Stimulated activated CD8-positive, alpha-beta memory T cell treated with anti-CD3 and anti-CD28 coated beads, Interleukin-7, amount 100 ng/mL, for 24 hours (primary cell): ENCODE measurements at places on chromosomes 4 and X.

- DNase-seq = no peak
Measured at GRCh38 chr4:169314906-169315305, 44.1 kb upstream of the SH3RF1 start.

DNA sequence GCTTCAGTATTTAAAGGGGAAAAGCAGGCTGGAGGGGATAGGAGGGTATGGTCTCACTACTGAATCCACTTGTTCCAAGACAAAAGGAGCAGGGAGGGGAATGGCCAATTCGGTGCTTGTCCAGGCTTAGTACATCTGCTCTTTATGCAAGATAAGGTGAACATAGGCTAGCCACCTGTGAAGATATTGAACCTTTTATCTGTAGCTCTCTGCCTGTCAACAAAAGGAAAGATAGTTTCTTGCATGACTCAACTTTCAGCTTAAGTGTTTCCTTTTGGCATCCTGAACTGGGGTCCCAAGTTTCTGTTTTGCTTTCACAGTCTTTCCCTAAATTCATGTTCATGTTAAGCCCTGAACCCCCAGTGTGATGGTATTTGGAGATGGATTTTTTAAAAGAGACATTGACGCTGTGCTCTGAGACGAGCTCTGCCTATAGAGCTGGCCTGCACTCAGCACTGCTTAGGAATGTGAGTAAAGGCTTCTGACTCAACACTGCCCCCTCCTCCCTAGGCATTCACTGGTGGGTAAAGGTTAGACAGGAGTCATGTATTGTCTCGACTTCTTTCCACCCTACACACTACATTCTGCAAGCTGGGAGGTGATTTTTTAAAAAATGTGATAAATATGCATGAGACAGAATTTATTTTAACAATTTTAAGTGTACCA, 28.2 kb downstream of the FAM149A start:
- DNase-seq = no peak

DNA sequence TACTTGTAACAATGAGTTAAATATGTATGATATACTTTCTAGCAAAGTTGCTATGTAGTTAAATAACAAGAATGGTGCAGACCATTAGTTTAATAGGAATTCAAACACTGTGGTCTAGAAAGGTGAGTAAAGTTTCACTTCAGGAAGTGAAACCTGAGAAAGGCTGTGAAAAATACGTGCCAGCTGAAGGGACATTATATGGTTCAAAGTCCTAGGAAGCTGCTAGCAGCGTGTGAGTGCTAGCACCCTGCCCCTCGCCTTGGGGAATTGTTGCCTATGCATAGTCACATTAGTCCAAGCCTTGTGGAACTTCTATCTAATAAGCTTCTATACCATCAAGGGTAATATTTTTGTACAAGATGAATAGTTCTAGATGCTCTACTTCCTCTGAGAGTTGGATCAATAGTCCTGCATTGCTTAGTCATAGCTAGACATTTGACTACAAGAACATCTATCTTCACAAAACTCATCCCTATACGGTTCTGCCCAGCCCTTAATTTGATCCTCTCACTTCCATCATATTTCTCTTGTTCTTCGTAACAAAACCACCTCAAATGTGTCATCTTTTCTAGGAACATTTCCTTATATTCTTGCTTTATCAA, 45.8 kb upstream of the ARSJ start:
- no peak for DNase-seq

- DNase-seq = no peak
Measured at GRCh38 chrX:127011629-127012028, 192.1 kb downstream of the PRR32 start.

GRCh38 chr4:98539299-98539698, 119.1 kb downstream of the TSPAN5 start:
- DNase-seq = no peak

GRCh38 chrX:70201732-70202131, 24.4 kb downstream of the DGAT2L6 start:
- no peak for DNase-seq

GRCh38 chrX:133495464-133496391, 80.4 kb upstream of the GPC4 start:
- no peak for DNase-seq

GRCh38 chr4:114272226-114272625, 292.8 kb upstream of the ARSJ start:
- DNase-seq = no peak

DNA sequence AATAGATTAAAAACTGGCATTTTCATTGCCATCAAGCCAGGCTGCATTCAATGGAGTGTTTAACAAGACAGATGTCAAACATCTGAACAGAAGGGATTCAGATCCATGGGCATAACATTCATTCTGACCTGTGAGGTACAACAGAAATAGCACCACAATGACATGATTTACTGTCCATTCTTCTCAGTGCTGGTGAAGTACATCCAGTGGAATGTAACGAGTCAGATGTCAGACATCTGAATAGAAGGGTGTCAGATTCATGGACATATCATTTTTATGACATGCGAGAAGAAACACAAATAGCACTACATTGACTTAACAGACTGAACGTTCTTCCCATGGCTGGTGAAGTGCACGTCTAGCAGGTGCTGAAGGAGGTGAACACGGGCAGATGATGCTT, 186.4 kb downstream of the PPP4R3C start:
- DNase-seq = no peak

DNA sequence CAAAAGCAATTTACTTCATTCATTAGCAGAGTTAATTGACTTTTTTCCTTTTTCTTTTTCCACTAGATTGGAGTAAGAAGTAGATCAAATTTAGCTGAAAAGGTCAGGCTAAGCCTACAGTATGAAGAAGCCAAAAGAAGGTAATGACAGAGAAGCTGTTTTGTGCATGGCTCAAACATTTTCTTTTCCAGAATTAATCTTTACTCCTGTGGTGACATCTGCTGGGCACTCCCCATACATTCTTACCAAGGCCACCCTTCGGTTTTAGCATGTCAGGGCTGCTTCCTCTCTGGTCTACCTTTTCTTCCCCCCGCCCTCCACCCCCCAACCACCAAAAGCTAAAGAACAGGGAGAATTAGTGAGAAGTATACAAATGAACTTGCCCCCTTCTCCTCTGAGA, 70.2 kb downstream of the CLDN22 start:
- no peak for DNase-seq

GRCh38 chr4:125357675-125358074, 42.9 kb downstream of the FAT4 start:
- no peak for DNase-seq

GRCh38 chr4:153522802-153523094, 56.6 kb downstream of the TMEM131L start:
- DNase-seq = no peak

DNA sequence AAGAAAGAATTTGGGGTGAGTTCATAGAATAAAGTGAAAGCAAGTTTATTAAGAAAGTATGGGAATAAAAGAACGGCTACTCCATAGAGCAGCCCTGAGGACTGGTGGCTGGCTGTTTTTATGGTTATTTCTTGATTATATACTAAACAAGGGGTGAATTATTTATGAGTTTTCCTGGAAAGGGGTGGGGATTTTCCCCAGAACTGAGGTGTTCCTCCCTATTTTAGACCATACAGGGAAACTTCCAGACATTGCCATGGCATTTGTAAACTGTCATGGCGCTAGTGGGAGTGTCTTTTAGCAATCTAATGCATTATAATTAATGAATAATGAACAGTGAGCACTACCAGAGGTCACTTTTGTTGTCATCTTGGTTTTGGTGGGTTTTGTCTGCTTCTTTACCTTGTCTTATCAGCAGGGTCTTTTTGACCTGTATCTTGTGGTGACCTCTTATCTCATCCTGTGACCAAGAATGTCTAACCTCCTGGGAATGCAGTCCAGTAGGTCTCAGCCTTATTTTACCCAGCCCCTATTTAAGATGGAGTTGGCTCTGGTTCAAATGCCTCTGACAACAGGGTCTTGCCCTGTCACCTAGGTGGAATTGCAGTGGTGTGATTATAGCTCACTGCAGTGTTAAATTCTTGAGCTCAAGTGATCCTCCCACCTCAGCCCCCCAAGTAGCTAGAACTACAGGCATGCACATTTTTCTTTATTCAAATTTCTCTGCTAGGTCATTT, 27.1 kb downstream of the RAPGEF2 start:
- no peak for DNase-seq

GRCh38 chr4:177555007-177555574, 112.9 kb upstream of the AGA start:
- no peak for DNase-seq

DNA sequence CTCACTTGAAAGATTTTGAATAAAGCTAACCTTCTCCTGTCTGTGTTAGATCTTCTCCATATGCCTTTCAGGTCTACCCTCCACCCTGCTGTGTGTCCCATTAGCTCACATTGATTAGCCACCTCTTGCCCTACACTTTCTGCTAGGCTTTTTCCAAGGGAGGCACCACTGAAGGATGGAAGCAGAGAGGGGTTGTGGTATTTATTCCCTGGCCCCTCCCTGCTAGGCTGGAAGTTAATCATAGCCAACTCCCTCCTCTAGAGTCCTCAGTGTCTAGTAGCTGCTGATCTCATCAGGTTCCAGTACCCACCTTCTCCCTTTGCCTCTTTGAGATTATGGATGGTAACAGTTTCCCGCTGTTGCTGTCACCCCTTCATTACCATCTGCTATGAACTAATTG, 8.9 kb upstream of the SMIM43 start:
- no peak for DNase-seq
